Left forelimb (tissue), 1 donor: ENCODE measurements at places on chromosomes 13 and 19.

- no peak for DNase-seq
These were observed 11.8 kb downstream of the YIPF2 start for GRCh38 chr19:10916602-10917001.

- DNase-seq = no peak
These were observed 99.6 kb downstream of the ZNF429 start for GRCh38 chr19:21604951-21605476.

- DNase-seq = no peak
These were observed 232.9 kb upstream of the STARD13 start for GRCh38 chr13:33518452-33518851.

GRCh38 chr13:59747529-59747928, 416.2 kb downstream of the DIAPH3 start:
- DNase-seq = no peak

GRCh38 chr13:42990291-42991232, 1.5 kb downstream of the EPSTI1 start:
- DNase-seq = no peak

DNA sequence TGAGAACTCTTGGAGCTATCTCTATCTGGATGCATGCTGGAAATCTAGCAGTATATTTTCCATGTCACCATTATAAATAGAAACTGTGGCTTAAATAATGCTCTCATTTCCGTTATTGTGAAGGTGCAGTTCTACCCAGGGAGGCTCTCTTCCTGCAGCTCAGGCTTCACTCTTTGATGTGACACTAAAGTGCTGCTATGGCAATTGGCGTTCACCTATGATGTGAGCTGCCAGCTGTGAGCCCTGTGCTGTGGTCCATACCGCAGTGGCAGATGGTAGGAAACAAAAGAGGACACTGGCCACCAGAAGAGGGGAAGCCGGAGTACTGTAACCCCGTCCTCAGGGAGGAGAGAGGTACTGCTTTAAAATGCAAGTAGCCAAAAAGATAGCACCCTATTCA, 40.6 kb upstream of the ZNF681 start:
- no peak for DNase-seq

DNA sequence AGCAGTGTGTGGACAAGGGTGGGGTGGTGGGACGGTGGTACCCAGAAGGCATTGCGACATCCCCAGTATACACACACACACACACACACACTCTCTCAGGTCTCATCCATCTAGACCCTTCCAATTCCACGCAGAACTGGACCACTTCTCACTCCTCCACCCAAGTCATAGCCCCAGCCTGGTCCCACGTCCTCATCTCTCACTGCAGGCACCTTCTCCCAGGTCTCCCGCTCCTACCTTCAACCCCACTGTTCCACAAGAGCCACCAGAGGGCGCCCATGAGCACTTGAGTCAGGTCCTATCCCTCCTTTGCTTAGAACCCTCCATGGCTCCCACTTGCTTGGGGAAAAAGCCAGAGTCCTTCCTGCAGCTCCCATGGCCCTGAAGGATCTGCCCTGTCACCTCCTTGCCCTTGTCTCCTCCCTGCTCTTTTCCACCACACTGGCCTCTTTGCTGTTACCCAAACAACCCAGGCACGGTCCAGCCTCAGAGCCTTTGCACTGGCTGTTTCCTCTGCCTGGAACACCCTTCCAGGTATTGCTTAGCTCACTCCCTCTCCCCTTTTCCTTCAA, 62.6 kb downstream of the IER2 start:
- no peak for DNase-seq
